ENCODE measurements at places on chromosomes 7 and 10. TPM values are rescaled to one million over a fixed set of nuclear protein-coding genes. Genes with fewer than 3 reads are reported as not detected.

DNA sequence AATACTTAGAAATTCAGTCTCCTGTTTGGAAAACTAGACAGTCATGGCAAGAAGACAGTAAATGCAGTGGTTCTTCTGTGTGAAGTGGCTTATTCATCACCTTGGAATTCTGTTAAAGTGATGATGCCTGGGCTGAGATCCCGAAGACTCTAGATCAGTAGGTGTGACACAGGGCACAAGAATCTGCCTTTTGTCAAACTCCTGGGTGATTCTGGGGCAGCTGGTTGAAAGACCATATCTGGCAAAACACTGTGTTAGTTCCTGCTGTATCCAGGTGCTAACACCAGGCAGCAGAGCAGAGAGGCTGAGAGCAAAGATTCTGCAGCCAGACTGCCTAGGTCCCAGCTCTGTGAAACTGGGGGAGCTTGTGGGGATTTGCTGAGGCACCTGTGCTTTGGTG, 26.5 kb downstream of the MRC1 start:
- peak; percentile 99 for DNase-seq

- peak; percentile 54 for DNase-seq
These were observed 50.5 kb upstream of the COBL start for GRCh38 chr7:51366930-51367613.

CAV1 gene
- total RNA-seq: 219 TPM

GRCh38 chr7:102450242-102450641, 14.4 kb downstream of the ALKBH4 start:
- DNase-seq: no peak

TAS2R3 gene
- not detected for total RNA-seq

PSD gene
- total RNA-seq: not detected

GRCh38 chr7:157609516-157609915, 272.7 kb downstream of the DNAJB6 start:
- no peak for DNase-seq
